ENCODE measurements at places on chromosomes 7 and 10.

DNA sequence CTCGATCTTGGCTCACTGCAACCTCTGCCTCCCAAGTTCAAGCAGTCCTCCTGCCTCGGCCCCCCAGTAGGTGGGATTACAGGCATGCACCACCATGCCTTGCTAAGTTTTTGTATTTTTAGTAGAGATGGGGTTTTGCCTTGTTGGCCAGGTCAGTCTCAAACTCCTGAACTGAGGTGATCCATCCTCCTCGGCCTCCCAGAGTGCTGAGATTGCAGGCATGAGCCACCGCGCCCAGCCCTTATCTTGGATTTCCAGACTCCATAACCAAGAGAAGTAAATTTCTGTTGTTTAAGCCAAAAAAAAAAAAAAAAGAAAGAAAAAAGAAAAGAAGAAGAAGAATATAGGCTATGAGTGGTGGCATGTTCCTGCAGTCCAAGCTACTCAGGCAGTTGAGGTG, 53.3 kb upstream of the RABGEF1 start:
- no peak for DNase-seq

- DNase-seq: no peak
Measured at GRCh38 chr7:123876557-123877256, 31.7 kb downstream of the HYAL4 start.

GRCh38 chr10:1475771-1476454, 261.4 kb downstream of the ADARB2 start:
- DNase-seq: no peak

DNA sequence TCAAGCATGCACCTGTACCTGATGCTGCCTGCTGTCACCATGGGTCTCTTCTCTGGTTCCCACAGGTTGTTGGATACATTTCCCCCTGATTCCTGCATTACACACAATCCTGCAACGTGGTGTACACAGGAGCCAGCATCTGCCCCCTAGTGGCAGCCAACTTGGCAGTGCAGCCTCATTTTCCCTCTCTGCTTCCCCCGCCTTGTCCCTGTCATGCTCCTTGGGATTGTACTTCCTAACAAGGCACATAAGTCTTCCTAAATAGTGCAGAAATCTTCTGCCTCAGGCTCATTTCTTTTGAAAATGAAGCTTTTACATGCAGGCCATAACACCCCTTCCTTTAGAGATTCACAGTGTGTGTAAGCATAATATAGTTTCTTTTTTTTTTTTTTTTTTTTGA, 387.5 kb downstream of the CCSER2 start:
- no peak for DNase-seq

GRCh38 chr10:59337201-59337652, 25.1 kb downstream of the FAM13C start:
- DNase-seq: no peak

DNA sequence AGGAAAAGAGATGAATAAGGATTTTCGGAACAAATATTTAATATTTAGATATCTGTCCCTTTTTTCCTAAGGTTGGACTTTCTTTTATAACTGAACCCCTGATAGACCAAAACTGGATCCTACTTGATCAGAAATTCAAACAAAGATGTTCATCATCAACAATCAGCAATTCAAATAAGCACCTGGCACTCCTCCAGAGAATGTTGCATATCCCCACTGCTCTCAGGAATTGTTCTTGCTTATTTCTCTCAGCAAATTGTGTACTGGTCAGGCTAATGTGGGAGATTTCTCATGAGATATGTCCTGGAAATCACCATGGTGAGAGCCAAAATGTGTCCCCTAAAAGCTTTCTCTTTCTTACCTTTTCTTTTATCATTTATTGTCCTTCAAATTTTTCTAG, 40.3 kb upstream of the LHFPL3 start:
- DNase-seq: no peak

DNA sequence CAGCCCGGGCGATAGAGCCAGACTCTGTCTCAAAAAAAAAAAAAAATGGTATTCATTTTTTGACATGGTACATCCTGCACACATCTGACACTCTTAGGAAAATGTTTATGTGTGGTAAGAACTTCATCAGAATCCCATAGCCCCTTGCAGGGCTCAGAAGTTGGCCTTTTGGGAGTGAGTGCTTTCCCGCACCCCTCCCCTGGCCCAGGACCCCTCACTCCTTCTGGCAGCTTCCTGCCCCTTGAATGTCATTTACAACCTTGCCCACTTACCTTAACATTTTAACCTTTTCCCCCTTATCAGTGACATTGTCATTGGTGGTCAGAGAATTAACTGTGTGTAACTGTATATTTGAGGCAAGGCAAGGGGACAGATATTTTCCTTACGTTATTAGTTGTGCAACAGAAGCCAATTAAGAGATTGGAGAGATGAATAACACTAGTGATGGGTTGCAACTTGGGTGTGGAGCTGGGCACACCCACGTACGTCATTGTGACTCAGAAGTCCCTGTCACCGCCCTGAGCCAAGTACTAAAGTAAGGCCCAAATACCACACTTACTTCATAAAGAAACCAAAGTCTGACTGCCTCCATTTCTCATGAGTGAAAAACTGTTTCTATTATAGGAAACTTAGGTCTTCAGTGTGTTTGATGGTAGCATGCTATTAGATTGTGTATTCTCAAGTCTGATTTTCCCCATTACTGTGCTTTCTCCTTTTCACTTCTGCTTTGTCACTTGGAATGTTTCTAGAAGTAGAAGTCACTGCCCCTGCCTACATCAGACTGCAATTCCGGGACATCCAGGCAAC, 31.6 kb downstream of the OGDH start:
- no peak for DNase-seq

DNA sequence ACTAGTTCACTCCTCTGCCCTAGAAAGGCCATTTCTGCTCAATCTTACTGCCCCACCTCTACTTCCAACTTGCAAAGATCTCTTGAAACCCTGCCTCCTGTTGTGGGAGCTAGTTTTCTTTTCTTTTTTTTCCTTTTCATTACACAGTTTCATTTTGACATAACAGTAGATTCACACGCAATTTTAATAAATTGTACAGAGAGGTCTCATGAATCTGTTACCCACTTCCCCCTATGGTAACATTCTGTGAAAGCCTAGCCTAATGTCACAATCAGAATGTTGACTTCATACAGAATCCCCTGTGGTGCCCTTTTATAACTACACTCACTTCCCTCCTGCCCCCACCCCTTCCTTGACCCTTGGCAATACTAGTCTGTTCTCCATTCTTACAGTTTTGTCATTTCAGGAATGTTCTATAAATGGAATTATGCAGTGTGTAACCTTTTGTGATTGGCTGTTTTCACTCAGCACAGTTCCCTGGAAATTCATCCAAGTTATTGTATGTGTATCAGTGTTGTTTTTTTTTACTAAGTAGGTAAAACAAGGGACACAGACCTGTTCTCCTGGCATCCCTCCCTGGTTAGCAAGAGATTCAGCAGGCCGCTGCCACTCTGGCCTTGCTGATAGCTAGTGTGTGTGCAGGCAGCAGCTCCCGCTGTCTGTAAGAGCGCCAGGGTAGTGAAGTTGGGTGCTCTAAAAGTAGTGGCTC, 21.5 kb downstream of the CHST3 start:
- no peak for DNase-seq

- no peak for DNase-seq
Measured at GRCh38 chr7:138072726-138073125, 3.5 kb upstream of the AKR1D1 start.

DNA sequence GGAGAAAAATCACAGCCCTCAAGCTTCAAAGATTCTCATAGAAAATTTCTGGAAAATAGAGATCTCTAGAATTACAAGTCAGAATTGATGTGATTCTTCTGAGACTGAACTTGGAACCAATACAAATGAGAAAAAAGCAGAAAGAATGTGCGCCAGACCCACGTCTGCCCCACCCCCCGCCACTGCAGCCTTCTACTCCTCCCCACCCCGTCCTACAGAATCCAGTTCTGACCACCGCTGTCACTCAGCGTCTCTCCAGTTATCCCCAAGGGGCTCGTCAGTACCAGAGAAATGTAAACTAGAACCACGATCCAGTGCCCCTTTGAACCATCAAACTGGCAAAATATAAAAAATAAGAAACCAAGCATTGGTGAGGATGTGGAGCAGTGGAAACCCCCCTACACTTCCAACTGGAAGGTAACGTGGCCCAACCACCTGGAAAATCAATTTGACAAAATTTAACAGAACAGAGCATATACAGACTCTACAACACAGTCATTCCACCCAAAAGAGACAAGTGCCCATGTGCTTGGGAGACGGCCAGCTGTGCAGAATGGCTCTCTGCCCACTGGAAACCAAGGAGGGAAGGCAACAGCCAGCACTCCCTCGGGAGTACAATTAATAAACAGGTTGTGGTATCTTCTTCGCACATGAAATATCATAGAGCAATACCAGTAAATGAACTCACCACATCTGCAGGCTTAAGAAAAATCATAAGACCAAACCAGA, 397.9 kb downstream of the TNS3 start:
- no peak for DNase-seq

DNA sequence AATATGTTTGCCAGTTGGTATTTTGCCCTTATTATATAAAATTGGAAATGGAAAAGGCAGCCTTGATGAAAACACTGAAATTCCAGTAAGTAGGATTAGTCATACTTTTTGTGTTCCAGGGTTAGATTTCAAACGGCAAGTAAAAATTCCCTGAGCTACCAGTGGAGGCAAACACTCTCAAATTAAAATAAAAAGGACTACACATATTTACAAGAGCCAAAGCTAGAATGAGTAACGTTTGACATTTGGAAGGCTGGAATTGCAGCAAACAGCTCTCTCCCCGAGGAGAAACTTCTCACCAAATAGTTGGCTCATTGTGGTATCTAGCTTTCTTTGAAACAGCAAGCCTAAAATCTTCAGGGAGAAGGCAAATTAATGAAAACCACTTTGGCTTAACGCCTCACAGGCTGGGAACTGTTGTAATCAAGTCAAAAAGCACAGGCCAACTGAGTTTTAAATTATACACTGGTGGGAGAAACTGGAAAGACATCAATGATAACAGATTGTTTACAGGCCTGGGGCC, 288.4 kb downstream of the SNX13 start:
- DNase-seq: no peak

DNA sequence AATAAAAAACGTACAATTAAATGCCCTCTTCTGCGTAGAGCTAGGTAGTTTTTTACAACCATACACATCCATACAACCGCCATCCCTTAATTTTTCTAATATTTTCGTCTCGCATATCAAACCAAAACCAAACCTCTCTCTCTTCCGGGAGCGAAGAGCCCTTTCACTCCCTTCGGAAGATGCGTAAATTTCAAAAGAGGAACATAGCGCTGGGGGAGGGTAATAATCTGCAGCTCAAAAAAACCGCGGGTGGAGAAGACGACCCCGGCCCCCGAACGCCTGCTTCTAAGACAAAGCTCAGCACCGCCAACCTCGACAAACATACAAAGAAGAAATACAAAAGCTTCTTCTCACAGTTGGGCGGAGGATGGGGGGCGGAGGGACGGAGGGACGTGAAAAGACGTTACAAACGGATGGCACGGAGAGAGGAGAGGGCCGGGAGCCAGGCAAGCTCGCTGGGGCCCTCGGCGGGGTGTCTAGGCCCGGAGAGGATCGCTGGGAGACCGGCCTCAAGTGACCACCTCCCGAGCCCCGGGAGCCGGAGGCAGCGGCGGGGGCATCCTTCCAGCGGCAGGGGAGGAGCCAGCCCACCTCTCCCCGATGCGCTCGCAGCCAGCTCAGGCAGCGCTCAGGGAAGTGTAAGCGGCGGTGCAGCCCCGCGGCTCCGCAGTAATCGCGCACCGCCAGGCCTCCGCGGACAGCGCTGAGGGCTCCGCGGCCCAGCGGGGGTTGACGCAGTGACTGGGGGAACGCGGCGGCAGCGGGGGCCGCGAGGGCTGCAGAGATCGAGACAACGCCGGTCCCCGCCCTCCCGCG, 851 bp downstream of the MKRN1 start:
- DNase-seq: no peak

DNA sequence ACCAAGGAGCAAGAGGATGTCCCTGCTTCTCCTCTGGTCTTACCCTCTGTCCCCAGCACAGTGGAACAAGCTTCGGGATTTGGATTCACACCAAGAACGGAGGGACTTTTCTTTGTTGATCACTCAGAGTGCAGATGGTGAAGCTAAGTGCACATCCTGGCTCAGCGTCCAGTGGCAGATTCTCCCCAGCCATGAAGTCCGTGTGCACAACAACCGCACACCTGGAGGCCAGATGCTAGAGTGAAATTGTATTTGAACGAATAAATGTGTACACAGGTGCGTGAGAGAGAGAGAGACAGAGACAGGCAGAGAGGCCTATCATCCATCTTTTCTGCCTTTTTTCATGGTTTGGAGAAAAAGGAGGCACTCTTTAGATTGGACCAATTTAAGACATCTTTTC, 31.5 kb downstream of the ASB13 start:
- no peak for DNase-seq

- no peak for DNase-seq
Measured at GRCh38 chr10:80492848-80493521, 38.9 kb downstream of the TSPAN14 start.

DNA sequence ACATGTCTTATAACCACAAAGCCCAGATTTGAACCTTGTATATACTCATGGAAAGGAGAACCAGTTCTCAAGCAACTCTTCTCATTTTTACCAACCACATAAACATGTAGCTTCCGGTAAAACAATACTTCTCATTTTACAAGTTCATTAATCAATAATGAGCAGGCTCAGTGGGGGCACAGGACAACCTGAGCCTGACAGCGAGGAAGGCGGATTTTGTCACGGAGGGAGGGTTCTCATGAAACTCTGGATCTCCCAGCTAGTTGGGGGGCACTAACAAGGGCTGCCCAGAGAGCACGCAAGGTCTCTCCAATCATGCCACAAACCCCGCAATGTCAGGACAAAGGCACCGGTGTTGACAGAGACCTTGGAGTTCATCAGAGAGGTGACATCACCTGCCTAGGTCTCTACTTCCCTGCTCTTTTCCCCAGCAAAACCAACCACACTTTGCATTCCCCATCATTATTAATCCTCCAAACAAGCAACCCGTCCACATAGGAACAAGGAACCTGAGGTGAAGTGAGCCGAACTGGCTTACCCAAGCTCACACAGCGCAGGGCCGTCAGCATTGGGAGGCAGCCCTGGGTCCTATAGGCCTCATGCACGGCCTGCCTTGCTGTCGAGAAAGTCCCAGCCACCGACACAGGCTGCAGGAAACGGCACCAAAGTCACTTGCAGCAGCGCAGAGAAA, 192.1 kb upstream of the KLF14 start:
- DNase-seq: no peak

DNA sequence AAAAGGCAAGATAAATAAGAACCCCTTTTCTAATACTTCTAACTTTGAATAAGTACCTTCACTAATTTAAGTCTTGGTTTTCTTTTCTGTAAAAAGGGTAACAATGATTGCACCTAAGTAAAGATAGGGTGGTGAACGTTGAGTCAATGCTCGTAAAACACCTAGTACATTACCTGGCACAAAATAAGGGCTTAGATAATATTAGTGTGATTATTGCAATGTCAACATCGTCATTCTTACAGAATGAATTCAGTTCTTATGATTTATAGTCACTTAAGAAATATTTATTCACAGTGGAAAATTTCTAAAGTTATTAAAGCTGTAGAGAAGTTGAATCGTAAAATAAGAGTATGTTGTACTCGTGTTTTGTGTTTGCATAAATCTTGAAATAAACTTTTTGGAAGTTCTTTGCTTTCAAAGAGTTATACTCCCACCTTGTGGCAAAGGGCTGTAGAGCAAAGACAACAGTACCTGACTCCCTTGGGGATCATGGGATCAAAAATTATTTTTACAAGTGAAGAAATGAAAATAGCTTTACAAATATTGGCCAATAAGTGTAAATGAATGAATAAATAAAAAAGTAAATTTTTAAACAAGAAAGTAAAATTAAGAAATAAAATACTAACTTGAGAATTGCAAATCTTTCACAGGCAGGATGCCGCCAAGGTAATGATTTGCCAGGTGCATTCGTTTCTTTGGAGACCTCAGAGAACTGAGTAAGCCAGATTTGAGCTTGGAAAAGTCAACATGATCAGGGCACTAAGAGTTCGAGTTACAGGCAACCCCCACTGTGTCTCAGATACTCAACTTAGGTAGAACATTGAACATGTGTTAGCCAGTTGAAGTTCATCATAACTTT, 285.8 kb upstream of the CACNA2D1 start:
- DNase-seq: no peak
